ENCODE measurements at places on chromosomes 7 and 10.

DNA sequence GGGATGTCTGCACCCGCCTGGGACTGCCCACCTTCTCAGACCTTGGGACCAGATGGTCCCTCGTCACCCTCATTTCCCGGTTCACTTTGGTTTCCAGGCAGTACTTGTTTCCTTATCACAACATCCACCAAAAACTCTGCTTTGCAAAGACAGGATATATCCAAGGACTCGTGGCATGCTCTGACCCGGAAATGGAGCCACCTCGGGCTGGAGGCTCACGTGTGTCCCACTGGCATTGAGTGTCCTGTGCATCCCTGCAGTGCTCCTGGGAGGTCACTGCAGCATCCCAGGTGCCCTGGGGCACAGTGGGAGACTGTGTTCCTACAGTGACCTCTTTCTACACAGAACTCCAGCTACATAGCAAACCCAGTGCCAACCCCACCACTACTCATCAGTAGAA is 611.9 kb upstream of the FOXK1 start:
- no peak for DNase-seq

DNA sequence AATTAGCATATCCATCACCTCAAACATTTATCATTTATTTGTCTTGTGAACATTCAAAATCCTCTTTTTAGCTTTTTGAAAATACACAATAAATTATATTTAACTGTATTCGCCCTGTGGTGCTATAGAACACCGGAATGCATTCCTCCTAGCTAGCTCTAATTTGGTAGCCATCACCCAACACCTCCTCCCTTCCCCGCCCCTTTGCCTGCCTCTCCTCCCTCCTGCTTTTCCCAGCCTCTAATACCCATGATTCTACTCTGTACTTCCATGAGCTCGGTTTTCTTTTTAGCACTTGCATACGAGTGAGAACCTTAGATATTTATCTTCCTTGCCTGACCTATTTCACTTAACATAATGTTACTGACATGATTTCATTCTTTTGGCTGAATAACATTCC is 80.1 kb downstream of the ANKRD26 start:
- no peak for DNase-seq

DNA sequence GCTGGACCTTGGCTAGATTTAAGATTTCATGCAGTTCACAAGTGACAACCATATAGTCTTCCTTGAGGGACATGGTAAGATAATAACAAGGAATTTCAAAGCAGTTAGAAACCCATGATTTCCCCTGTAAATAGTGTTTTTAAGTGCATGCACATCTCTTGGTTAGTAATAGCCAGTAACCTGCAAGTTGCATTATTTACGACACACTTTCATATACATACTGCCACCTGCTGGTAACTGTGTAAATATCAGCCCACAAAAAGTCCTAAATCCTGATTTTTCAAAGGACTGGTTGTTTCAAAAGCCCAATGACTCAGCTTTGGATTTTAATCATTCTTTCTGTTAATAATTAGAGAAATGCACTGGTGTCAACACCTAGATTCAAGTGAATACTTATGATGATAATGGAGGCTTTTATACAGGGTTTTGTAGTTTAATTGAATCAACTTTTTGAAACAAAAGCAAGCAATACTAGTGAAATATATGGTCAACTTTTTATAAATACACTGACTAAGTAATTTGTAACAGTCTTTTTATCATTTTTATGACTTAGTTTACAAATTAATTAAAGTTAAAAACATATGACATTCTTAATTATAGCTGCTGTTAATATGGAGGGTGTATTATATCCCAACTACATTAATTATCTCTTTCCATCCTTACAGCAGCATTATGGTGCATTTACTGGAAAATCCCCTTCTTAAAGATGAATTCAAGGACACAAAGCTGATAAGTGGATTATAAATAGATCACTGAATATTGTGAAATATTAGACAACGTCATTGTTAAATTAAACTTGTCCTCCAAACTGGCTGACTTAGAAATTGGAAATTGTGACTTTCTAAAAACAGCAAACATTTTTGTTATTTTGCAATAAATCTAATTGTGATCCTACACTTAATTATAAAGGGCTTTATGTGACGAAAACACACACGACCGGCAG is 367.7 kb upstream of the SEMA3D start:
- DNase-seq, result no peak

GRCh38 chr10:131549116-131549515 is 237.6 kb upstream of the TCERG1L start:
- no peak for DNase-seq

- no peak for DNase-seq
Observed at GRCh38 chr10:33041783-33042437, 83.9 kb upstream of the ITGB1 start.

DNA sequence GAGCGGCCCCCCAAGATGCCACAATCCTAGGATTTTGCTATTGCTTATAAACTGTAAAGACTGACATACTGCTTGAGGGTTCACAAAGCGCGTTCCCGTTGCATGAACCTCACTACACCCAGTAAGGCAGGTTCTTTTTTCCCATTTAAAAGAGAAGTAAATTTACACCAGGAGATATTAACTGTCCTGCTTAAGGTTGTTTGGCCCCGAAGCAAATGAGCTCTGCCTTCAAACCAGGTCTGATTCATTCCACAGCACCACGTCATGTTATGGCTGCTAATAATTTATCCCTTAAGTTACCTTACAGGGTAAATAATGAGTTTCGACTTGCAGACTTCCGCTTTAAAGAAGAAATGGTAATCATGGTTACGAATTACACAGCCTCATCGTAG is 559 bp upstream of the FKBP14 start:
- DNase-seq, result peak; percentile 35

DNA sequence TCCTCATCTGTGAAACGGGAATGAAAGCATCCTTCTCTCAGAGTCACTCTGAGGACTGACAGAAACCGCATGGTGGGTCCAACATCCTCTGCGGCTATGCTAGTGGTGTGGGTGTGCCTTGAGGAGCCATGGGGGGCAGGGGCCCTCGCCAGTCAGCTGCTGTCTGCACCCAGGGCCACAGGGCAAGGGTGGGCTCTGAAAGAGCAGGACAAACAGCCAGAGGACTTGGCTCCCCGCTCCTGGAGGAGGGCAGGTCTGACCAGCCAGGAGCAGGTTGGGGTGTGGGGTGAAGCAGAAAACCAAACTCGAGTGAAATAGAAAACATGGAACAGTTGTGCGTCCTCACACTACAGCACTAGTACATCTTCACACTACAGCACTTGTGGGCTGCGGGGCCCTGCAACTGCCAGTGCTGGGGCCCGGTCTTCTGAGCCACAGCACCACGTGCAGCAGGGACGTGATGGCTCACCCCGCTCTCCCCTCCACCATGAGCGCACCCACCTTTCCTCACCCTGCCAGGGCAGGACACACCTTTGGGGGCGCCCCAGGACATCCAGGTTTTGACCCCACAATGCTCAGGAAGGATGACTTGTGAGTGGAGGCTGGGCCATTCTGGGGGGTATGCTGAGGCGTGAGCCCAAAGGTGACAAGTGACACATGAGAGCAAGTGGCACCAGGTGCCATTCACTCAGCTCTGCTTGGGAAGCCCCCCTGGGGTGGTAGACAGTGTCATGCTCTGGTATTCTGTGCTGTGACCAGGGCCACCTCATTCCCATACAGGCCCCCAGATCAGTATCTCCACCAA is 96.1 kb upstream of the RET start:
- DNase-seq, result no peak

GRCh38 chr10:130472236-130472635 is 336.0 kb downstream of the GLRX3 start:
- no peak for DNase-seq

DNA sequence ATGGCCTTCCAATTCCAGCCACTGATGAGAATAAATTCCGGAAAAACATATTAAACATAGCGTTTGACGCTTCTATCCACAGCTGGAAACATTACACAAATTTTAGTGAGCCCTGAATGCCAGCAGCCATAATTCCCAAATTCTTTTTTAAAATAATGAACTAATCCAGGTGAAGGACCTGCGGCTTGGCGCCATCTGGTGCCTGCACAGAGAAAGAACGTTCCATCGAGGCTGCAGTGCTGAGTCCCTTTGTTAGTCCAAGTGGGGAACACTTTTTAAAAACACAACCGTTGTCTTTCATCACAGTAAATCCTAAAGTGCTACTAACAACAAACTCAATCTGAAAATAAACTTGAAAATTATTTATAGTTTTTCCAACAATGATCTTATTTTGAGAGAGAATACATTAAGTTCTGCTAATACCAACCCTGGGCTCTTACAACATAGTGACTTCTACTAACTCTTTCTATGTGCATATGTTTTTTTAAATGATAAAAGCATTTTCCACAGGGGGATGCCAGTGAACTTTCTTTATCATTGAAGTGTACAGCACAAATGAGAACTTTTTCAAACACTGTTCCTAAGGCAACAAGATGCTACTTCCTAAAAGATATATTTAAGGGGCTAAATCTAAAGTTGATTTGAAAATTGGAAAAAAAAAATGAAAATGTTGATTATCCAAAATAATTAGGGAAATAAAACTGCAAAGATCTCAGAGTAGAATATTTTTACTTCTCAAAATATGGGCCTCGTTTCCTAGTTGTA is 166.9 kb upstream of the RNF32 start:
- DNase-seq, result no peak

- DNase-seq, result no peak
Observed at GRCh38 chr7:151225948-151226510, 976 bp downstream of the ABCF2 start.

GRCh38 chr7:120792091-120792860 is 65.7 kb downstream of the TSPAN12 start:
- DNase-seq, result peak; percentile 34

GRCh38 chr7:150420987-150421674 is 29.3 kb upstream of the GIMAP8 start:
- peak; percentile 83 for DNase-seq

DNA sequence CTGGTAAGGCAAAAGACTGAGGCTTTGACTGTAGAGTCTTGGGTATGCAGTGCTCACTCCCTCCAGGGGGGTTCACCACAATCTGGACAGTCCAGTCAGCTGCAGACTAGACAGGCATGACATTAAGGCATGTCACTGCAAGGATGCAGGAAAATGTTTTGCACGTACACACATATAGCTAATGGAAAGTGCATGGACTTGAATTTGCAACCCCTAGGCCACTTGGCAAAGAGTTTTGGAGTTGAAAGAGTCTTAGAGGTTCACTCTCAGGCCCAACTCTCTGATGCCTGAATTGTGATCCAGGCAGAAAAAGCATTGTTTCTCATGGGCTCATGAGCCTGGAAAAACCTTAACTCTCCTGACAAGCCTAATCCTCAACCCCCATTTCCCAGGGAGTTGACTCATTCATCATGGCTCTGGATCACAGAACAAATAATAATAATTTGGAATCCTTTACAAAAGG is 51.9 kb downstream of the LAMB4 start:
- no peak for DNase-seq

- DNase-seq, result no peak
Observed at GRCh38 chr10:86644794-86645445, 9.4 kb upstream of the OPN4 start.

GRCh38 chr10:80407812-80408241 is 524 bp upstream of the PRXL2A start:
- DNase-seq, result no peak

GRCh38 chr10:31320550-31321211 is 1.7 kb downstream of the ZEB1 start:
- no peak for DNase-seq

- DNase-seq, result no peak
Observed at GRCh38 chr7:28064437-28064836, 116.2 kb downstream of the JAZF1 start.

GRCh38 chr10:75030371-75030770 is 81.1 kb upstream of the SAMD8 start:
- no peak for DNase-seq

- DNase-seq, result no peak
Observed at GRCh38 chr10:75002967-75003594, 108.4 kb upstream of the SAMD8 start.

GRCh38 chr10:60258429-60258797 is 131.3 kb downstream of the ANK3 start:
- no peak for DNase-seq

GRCh38 chr7:4631380-4632179 is 50.5 kb upstream of the FOXK1 start:
- no peak for DNase-seq

- DNase-seq, result peak; percentile 14
Observed at GRCh38 chr7:29285444-29285793, 90.8 kb downstream of the CHN2 start.

DNA sequence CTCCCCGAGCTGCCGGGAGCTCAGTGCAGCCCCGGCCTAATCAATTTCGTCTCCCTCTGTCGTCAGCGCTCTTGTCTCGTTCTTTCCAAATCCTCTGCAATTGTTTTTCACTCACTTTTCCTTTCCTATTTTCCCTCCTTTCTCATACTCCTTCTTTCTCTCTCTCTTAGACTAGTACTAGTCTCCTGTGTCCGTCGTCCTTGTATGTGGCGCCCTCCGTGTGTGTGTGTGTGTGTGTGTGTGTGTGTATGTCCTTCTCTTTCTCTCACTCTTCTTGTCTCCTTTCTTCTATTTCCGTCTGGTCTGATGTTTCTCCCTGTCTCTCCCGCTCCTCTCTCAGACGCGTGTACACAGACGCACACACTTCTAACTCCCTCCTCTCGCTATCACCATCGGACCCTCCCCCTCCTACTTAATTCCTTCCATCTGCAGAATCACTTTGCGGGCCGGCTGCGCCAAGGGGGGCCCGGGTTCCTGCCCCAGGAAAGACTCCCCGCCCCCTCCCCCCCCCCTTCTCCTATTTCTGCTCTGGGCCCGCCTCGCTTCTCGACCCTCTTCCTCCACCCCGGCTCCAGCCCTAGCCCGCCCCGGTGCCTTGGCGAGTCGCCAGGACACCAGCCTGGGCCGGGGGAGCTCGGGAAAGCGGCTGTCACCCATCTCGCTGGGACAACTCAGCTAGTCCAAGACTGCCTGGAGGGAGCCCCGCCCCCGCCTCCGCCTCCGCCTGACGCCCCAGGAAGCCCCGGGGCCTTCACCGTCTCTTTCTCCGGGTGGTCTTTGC is 743 bp upstream of the ZCCHC24 start:
- no peak for DNase-seq

- no peak for DNase-seq
Observed at GRCh38 chr7:2934211-2934731, 90.2 kb upstream of the GNA12 start.

DNA sequence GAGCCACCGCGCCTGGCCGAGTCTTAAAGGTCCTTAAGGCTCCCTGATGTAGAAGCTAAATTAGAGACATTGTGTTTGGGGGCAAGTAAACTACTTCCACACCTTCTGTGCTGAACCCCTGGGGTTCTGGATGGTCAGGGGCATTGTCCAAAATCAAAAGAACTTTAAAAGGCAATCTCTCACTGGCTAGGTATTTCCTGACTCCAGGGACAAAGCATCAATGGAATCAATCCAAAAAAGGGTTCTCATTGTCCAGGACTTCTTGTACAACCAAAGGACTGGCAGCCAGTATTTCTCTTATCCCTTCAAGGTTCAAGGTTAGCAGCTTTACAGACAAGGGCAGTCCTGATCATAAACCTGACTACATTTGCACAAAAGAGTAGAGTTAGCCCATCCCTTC is 24.0 kb downstream of the SRPK2 start:
- DNase-seq, result no peak

GRCh38 chr7:22662036-22662435 is 65.0 kb upstream of the IL6 start:
- DNase-seq, result no peak

- no peak for DNase-seq
Observed at GRCh38 chr7:81284576-81284975, 365.7 kb upstream of the SEMA3C start.

GRCh38 chr10:246431-246830 is 111.2 kb downstream of the ZMYND11 start:
- no peak for DNase-seq
